ENCODE measurements at places on chromosomes 16 and 17.

- no peak for DNase-seq
Observed at GRCh38 chr17:80968602-80969029, 23.0 kb upstream of the CHMP6 start.

DNA sequence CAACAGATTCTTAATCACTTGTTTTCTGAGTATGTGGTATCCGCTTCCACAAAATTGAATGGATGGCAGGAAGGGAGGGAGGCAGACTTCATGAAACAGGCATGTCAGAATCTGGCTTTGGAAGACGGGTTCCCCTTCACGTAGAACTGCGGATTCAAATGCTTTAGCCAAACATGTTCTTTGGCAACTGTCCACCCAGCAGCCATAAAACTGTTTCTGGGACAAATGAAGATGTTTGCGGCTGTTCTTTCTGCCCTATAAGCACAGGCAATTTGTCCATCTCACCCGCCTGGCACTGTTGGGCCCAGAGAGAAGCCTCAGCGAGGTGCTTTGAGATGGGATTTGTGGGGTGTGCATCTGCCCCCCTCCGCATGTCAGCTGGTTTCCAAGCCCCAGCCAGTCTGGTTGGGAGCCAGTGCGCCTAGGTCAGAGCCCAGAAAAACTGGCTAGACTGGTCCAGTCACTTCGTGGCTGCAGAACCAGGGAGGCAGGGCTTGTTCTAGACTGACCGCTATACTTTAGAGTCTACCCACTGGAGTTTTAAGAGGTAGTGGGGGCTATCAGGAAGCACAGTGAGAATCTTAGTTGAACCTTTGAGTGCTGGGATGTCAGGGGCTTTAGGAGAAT is 6.3 kb downstream of the CRHR1 start:
- no peak for DNase-seq

GRCh38 chr16:47858333-47858982 is 297.3 kb downstream of the ABCC12 start:
- DNase-seq = no peak

DNA sequence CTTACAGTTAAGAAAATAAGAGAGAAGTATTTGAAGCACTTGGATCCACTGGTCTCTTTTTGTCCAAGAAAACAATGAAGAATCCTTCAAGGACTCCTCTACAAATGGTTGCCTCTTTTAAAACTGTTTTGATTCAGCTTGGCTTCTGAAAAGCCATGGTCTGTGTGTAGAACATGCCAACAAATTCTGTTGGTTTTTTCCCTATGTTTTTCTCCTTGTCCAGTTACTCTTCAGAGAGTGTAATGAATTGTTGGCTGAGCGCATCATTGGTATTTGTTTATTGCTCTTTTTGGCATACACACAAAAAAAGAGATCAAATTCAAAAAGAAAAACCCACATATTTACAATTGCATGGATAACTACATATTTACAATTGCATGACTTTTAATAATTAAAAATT is at the start of gene ABCA10:
ABCA10 (minus strand) TSS at position 249 of the 400 bp plus-strand sequence. CDS start 3,466 bp downstream, outside the sequence.
- DNase-seq = no peak

- DNase-seq = no peak
Observed at GRCh38 chr16:89187770-89188392, 12.5 kb downstream of the SLC22A31 start.

DNA sequence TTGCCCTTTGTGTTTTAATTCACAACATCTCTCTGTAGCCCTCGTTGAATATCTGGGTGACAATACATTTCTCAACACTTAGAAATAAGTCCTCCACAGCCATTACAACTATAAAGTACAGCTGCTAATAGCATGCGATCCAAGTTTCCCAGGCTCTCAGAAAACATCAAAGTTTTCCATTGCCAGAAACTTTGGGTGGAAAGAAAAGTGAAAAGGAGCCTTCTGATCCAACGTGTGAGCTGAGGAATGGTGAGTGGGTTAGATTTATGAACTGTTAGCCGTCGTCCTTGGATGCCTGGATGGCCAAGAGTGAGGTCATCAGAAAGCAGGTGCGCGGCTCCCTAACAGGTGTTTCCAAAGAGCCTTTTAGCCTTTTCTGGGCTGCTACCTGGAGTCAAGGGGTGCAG is 258.0 kb downstream of the PMP22 start:
- DNase-seq = no peak

- DNase-seq = no peak
Observed at GRCh38 chr16:85425074-85425662, 188.0 kb upstream of the GSE1 start.

- DNase-seq = no peak
Observed at GRCh38 chr17:68297195-68297594, 5.9 kb downstream of the ARSG start.

DNA sequence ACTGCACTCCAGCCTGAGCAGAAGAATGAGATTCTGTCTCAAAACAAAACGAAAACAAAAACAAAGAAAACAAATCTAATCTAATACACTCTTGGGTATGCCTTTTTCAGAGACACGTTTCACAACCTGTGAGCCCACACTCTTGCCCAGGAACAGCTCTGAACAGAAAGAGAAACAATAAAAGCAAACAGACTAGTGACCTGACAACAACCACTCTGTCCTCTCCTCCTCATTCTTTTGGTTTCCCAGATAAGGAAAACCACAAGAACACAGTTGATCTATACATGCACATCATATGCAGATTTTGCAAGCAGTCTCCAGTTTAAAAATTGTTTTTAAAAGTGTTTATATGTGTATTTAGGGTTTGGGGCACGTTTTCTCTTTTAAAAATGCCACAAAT is 1.3 kb downstream of the MKS1 start:
- DNase-seq = no peak

DNA sequence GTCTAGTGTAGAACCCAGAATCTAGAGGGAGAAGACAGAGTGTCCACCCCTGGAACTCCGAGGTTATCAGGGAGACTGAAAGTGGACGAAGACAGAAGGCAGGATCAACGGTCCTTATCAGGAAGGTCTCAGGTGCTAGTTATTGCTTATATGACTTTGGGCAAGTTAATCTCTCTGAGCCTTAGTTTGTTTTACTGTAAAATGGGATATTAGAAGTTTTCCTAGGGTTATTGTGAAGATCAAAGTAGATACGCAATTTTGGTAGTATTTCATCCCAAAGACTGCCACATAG is 1.2 kb downstream of the RNF167 start:
- DNase-seq = no peak

- DNase-seq = no peak
Observed at GRCh38 chr16:22027633-22028032, 19.7 kb downstream of the MOSMO start.

GRCh38 chr17:38591759-38592241 is 14.0 kb downstream of the SRCIN1 start:
- no peak for DNase-seq

GRCh38 chr16:14564861-14565687 is 65.0 kb downstream of the PARN start:
- no peak for DNase-seq

- DNase-seq = peak; percentile 51
Observed at GRCh38 chr16:50681021-50681885, at the start of gene SNX20. SNX20 (minus strand) TSS chr16:50681312; CDS start chr16:50677526, 3,786 bp downstream.

GRCh38 chr17:77632619-77633018 is 325.9 kb upstream of the TNRC6C start:
- DNase-seq = no peak

DNA sequence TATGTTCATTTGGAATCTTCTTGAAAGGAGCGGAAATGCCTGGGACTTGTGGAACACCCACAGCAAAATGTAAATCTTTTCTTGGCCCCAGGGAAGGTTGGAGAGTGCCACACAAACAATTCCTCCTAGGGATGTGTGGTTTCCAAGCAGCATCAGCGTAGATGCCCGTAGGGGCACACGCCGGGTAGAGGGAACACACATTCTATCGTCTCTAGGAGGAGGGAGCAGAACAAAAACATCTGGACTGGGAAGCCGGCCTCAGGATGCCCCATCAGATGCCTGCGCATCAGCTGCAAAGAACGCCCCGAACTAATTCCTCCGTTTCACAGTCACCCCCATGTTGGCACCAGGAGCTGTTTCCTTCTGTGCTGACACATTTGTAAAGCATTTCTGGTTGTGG is 357.9 kb upstream of the ZFHX3 start:
- no peak for DNase-seq

- no peak for DNase-seq
Observed at GRCh38 chr17:42585353-42585752, 7.8 kb upstream of the PSMC3IP start.

DNA sequence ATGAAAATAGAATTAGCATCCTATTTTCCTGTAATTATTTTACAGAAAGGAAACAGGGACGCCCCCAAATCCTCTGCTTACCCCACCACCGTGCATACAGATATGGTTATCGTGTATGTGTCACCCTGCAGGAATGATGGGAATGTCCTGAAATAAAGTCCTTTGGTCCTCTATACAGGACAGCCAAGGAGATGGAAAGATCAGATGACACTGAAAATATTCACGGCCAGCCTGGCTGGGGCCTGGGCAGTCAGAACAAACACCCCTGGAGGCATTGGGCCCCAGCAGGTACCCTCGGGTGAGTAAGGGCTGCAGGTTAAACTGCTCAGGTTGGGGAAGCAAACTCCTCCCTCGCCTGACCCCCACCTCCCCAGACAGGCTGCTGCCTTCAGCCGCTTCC is 368.0 kb downstream of the FOXL1 start:
- DNase-seq = no peak

GRCh38 chr17:57377094-57377493 is 120.8 kb downstream of the MSI2 start:
- DNase-seq = no peak

DNA sequence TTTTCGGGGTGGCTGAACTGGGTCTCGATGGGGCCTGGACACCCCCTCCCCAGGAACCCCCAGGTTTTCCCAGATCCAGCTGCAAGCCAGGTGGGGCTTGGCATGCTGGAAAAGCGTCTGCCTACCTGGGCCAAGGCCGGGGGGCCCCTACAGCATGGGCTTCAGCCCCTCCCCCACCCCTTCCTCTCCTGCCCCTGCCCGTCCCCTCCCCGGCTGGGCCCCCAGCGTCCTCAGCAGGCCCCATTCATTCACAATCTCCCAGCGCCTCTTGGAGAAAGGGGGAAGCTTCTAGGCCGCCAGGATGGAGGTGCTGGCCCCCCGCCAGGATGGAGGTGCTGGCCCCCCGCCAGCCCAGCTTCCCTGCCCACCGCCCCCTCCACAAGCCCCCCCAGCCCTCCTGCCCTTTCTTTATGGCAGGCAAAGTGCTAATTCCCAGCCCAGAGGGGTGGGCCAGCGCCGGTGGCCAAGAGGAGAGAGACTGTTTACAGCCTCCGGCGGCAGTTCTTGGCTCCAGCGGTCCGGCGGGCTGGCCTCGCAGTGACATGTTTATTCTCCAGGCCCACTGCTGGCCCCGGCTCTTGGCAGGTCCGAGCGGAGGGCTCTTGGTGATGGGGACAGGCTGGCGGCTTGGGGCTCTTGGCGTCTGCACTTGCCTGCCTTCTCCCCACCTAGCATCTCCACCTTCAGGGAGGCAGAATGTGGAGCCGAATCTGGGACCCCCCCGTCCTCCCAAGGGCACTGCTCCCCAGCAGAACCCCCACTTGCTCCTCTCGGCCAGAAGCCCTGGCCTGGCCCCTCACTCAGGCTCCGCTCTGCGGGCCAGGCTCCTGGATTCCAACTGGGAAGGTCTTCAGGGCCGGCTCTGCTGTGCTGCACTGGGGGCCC is 94.4 kb upstream of the CIBAR2 start:
- DNase-seq = no peak

DNA sequence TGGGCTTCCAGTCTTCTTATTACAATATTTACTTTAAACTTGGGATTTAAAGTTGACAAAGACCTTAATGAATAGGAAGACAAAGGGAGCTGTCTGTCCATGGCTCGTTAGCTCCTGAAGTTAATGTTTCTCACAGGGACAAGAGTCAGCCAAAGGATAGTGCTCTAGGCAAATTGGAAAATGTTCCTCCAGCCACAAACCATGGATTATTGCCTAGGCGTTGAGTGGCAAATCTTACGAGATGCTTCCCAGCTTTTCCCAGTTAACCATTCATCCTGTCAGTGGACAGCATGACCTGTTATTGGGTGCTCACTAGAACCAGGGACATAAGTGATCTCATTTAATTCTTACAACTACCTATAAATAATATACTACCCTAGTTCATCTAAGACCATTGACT is 3.6 kb downstream of the TEX2 start:
- DNase-seq = no peak

GRCh38 chr17:56347639-56348038 is 194.4 kb downstream of the ANKFN1 start:
- no peak for DNase-seq

DNA sequence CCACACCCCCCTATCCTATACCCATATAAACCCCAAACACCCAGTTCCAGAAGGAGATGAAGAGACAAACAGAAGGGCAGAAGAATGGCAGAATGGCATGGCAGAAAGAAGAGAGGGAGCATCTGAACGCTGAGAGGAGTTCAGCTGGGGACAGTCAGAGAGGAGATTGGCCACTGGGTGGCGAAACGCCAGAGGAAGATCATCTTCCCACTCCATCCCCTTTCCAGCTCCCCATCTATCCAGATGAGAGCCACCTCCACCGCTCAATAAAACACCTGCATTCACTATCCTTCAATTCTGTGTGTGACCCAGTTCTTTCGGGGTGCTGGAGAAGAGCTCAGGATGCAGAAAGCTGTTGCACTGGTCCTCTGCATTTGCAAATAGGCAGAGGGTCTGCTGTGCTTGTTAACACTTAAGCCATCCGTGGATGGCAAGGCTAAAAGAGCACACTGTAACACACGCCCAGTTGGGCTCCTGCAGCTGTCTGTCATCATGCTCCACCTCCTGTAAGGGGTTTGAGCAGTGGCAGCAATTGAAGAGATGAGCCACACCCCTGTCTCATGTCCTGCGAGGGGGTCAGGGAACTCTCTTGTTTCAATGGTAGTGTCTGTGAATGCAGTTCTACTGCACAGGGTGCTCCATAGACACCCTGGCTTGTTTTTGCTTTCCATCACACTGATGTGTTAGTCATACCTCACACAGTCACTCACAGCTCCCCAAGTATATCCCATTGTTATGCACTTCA is 1034.8 kb upstream of the RBFOX1 start:
- no peak for DNase-seq

- no peak for DNase-seq
Observed at GRCh38 chr16:89078172-89078571, 15.5 kb upstream of the ACSF3 start.

DNA sequence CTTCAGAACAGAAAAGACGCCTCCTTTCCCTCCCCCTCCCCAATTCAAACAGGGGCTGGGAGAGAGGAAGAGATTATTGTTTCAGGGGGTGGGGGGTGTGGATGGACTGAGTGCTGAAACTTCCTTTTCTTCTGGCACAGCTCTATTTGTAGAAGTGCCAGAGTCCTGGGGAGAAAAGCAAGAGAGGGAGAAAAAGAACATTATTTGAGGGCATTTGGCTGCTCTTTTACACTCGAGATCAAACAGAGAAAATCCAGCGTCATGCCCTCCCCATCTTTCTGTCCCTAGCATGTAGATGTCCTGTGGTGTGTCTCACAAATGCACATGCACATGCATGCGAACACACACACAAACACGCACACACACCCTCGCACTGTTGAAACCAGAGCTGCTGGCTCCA is 13.0 kb downstream of the ARL4D start:
- no peak for DNase-seq

DNA sequence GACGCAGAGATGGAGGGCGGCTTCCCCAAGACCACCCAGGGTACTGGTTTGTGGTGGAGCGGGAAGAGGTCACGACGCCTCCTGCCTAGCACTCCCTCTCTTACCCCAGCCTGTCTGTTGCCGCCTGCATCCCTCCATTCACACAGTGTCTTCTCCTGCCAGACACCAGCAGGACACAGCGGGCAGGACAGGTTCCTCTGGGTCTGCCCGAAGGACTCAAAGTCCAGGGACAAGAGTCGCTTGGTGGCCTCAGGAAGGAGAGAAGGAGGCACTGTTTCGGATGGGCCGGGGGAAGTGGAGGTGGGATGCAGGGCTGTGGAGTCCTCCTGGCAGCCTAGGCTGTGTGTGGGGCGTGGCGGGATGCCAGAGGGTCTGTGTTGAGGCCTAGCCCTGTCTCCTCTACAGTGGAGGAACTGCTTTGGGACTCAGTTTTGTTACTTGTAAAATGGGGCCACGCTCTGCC is 19.6 kb upstream of the TNS4 start:
- no peak for DNase-seq

All from activated T-cell treated with anti-CD3 and anti-CD28 coated beads for 4 hours (primary cell).